RWPE2 (cell line): ENCODE measurements at places on chromosomes 4 and X.

DNA sequence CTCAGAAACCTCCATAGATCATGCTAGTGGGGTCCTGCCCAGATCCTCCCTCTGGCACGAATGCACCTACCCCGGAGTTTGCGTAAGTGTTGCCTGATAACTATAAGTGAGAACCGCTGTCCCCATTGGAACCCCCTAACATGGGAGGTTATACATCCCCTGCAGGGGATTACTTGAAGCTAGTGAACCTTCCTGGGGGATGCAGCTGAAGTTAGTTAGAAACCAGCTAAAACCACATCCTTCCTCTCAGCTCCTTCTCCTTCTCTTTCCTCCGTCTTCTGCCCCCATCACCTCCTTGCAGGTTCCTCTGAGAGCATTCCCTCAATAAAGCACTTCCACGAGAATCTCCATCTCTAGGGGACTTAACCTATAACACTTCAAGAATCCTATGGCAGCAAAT, 95.0 kb downstream of the ZNF827 start:
- no peak for DNase-seq

GRCh38 chr4:11111876-11112275, 316.8 kb downstream of the HS3ST1 start:
- DNase-seq, result no peak

- no peak for DNase-seq
Observed at GRCh38 chr4:126850286-126850685, 782.5 kb upstream of the INTU start.

DNA sequence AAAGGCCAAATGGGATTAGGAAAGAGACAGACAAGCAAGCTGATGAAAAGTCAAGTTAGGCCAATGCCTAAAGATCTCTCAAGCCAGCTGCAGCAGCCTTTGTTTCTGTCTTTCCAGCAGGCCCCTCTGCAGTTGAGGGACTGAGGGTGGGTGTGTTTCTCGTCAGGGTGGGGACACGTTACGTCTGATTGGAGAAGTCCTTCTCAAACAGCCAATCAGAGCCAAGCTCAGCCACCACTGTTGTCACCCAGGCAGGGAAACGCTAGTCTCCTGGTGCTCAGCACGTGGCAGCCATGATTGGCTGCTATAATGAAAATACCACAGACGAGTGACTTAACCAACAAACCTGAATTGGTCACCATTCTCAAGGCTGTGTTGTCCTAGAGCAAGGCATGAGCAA, 177.1 kb upstream of the LCORL start:
- DNase-seq, result no peak

GRCh38 chr4:75995727-75996126, 5.0 kb upstream of the SDAD1 start:
- no peak for DNase-seq

GRCh38 chr4:93834249-93835066, 5.9 kb downstream of the ATOH1 start:
- DNase-seq, result no peak

DNA sequence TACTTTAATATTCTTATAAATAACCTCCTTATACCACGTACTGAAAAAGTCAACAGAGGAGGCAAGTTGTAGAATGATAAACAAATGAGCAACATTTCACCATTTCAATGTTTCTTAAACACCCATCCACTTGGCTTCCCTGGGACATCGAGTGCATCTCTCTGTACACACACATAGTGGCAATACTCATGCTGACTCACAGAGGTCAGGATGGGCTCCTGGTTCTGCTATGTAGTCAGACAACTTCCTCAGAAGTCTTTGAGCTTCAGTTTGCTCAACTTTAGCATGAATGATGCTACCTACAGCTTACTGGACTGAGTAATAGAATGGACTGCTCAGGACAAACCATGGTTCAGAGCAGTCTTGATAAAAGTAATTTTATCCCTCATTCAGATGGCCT, 56.9 kb downstream of the MAD2L1 start:
- no peak for DNase-seq

- DNase-seq, result no peak
Observed at GRCh38 chr4:128068918-128069317, 7.8 kb downstream of the LARP1B start.

DNA sequence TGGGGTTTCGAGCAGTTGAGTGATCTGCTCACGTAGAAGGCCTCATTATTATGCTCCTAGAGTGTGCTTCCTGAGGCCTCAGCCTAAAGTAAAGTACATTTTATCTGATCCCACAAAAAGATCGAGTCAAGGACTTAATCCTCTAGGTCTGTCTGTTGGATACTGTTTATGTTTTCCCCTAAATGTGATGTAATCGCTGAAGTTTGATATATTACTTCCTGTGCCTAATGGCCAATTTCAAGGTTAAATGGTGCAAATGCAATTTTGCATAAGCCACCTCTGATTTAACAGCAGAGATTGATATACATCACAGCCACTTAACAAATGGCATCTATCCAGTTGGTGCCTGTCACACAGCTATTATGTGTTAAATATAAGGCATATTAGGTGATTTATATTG, 19.4 kb upstream of the SERTM2 start:
- no peak for DNase-seq

DNA sequence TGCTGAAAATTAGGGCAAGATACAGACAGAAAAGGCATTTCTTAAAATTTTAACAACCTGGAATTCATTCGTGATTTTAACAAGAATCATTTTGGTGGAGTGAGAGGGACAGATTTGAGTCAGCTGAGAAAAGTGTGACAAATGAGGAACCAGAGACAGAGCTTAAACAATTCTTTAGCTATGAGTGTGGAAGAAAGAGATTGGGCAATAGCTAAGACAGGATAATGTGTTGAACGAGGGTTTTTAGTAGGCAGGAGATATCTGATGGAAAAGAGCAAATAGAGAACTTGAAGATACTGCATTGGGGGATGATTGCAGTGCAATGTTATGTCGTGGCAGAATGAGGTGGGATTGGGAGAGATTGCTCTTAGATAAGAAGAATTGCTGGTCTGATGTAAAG, 164.2 kb upstream of the SPRY1 start:
- no peak for DNase-seq

- no peak for DNase-seq
Observed at GRCh38 chrX:74613370-74614092, 893 bp downstream of the RLIM start.

DNA sequence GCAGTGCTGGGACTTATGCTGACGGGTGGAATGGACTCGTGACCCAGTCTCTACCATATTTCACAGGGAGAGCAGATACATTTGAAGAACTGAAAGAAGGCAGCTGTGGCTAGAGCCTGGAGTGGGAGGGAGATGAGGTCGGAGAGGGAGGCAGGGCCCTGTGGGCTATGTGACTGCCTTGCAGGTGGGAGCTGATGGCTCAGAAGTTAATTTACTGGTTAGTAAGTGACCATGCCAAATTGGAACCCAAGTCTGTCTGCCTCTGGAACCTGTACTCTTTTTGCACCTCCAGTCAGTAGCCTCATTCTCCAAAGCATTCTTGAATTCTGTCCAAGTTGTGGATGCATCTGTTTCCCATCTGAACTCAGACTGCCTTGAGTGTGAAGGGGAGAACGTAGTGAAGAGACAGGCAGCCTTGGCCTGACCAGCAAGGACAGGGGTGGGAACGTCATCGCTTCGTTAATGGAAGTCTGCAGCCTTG, 92.3 kb downstream of the REPS2 start:
- DNase-seq, result no peak

DNA sequence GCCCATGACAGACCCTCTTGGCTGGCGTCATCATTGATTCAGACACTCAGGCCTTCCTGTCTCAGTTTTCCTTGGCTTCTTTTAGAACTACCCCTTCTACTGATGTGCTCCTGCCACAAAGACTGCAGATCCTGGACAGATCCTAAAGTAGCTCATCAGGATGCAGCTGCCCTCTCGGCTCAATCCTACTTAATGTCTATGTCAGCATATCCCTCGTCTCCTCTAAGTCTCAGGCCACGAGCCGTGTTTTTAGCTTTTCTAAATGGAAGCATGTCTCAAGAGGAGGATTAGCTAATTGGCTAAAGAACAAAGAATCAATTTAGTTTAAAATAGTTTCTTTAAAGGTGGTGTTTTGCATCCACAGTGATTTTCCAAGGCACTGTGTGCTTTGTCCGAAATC, 447.7 kb downstream of the STIM2 start:
- no peak for DNase-seq

GRCh38 chr4:78799551-78800495, 23.7 kb downstream of the BMP2K start:
- no peak for DNase-seq

- no peak for DNase-seq
Observed at GRCh38 chrX:5979338-5979737, 249.3 kb downstream of the NLGN4X start.

DNA sequence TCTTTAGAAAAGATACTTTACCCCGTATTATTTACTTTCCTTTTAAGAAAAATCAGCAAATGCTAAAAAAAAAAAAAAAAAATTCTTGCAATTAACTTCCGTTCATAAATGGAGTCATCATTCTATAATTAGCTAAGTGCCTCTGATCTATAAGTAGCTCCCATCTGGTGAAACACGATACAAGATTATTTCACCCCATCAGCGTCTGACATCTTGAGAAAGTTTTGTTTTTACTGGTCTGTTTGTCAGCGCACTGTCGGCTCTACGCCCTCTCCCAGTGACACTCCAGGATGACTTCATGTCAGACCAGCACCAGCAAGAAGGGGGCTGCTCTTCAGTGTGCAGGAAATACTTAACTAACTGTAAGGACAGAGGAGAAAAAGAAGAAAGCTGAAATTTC, 108.3 kb downstream of the AFAP1 start:
- no peak for DNase-seq

DNA sequence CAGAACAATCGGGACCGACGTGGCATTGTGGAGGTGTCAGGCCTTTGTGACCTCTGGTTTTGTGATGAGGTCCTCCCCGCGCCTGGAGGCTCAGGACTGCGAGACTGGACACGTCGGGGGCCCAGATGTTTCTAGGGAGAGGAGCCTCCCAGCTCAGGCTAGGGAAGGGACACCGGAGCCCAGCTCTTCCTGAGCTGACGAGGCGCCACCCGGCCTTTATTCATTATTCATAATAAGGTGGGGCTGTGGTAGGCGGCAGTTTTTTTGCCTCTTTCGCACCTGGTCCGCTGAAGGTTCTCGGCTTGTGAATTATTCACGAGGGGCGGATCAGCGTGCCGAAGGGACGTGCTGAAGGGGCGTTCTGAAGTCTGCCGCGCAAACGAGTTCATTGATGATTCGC, 2.3 kb upstream of the UBA1 start:
- DNase-seq, result no peak

DNA sequence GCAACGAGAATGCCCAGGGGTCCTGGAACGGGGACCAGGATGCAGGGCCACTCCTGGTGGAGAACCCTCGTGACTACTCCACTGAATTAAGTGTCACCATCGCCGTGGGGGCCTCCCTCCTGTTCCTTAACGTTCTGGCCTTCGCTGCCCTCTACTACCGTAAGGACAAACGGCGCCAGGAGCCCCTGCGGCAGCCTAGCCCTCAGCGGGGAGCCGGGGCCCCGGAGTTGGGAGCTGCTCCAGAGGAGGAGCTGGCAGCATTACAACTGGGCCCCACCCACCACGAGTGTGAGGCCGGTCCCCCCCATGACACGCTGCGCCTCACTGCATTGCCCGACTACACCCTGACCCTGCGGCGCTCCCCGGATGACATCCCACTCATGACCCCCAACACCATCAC, 24.9 kb downstream of the NLGN3 start:
- DNase-seq, result no peak
